ENCODE measurements at places on chromosomes 5 and 9. TPM values are rescaled to one million over a fixed set of nuclear protein-coding genes. Genes with fewer than 3 reads are reported as not detected.

DNA sequence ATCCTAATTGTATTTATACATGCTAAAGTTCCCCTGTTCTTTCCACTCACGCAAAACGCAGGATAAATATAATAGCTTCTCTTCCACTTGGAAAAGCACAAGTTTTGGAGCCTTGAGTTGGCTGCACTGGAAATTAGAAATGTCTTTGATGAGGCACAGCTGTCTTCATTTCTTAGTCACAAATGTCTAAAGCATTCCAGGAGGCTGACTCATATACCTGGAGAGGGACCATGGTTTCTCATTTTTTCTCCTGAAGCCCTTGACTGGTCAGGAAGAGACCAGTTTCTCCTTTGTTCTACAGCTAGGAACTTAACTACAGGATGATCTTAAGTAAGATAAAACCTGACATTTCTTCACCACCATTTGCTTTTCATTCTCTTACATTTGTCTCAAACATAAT, 16.2 kb downstream of the MTX3 start:
- no peak for DNase-seq

GRCh38 chr9:18936094-18936871, 96.7 kb downstream of the SAXO1 start:
- DNase-seq, result no peak

DNA sequence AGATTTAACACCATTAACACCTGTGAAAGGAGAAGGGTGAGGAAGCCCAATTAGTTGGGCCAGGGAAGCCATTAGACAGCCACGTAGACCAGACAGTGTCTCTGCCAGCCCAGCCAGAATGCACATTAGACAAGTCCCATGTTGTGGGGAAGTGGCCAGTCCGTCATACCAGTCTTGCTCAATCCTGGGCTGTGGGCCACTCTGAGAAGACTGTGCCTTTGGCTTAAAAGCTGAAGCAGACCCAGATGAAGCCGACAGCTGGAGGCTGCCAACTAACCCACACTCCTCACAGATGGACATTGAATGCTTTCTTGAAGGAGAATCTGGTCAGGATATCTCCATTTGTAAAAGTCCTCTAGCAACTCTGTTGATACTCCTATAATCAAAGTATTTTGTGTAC, 128.5 kb downstream of the CHSY3 start:
- peak; percentile 52 for DNase-seq

GRCh38 chr9:123149067-123149466, 115.6 kb downstream of the GPR21 start:
- DNase-seq, result no peak

The C9orf153 gene
- 0.22 TPM for total RNA-seq

DNA sequence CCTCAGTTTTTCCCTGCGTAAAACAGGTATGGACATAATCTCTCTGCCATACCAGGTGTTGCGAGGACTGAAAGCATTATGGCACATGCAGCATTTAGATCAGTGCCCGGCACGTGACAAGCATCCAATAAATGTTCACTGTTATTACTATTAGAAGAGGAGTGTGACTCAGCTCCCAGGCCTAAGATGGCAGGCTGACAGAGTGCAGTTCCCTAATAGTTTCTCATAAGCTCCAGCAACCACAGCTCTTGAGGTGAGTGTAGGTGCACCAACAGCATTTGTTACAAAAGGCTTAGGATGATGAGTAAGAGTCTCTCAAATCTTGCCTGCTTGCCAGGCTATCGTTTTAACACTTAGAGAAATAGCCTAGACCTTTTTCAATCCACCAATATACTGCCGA, 28.9 kb upstream of the GLIS3 start:
- no peak for DNase-seq

DNA sequence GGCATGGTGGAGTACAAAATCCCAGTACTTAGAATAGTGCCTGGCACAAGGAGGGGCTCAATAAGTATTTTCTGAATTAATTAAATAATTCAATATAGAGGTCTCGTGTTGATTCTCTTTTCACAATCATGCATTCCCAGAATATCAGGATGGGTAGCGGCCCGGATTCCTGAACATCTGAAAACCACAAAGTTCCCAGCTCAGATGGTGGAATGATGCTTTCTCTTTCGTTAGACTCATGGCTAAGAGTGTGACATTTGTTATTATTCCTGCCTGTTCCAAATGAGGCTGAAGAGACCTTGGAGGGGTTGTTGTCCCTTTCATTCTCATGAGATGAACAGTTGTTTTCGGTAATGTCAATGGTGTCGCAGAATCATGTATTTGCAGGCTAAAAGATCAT, 95.4 kb upstream of the LIFR start:
- no peak for DNase-seq

The SPDL1 gene
- total RNA-seq, result 3.4 TPM

GRCh38 chr5:9467199-9468059, 78.4 kb downstream of the SEMA5A start:
- no peak for DNase-seq

The BTF3 gene
- 364 TPM for total RNA-seq

DNA sequence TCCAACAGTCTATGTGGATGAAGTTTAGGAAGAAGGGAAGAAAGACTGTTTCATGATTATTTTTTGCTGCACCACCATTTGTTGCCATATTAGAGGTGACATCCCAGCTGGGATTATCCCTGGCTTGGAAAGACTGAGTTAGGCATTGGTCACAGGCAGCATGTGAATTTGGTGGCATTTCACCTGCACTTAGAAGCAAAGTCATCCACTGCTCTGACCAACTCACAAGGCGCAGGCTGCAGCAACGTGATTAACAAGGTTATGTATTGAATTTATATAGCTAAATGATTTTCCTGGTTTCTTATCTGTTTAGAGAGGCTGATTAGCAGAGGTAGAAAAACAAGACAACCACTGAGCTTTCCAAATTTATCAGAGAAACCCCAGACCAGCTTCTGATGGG, 2.7 kb downstream of the FYB1 start:
- no peak for DNase-seq

- DNase-seq, result no peak
These were observed 266.0 kb upstream of the PTGER4 start for GRCh38 chr5:40413743-40414142.

DNA sequence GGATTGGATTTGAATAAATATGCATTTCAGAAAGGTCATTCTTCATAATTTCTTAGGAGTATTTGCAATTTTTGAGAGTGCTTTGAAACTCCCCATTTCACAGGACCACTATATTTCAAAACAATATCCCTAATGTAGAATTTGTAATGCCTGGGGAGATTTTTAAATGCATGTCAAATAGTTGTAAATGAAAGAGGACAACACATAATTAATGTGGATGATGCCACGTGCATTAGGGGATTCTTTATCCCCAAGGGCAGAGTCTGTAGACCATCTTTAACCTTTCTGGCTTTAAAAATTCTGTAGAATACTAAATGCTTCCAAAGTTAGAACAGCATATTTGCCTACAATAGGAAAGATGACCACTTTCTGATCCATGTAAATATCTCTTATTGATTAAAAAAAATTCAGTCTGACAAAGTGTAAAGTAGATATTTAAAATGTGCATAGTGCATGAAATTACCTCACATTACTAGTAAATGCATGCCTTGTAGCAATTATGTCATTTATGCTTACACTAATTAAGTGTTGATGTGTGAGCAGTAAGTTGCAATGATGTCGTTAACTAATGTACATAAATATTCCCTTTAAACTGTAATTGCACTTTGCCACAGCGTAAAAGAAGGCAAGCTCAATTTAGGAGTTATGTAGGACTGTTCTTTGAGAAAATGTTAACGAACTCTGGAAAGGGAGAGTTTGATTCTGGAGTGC, 416.1 kb downstream of the PSAT1 start:
- no peak for DNase-seq

The INSYN2B gene
- 0.30 TPM for total RNA-seq

DNA sequence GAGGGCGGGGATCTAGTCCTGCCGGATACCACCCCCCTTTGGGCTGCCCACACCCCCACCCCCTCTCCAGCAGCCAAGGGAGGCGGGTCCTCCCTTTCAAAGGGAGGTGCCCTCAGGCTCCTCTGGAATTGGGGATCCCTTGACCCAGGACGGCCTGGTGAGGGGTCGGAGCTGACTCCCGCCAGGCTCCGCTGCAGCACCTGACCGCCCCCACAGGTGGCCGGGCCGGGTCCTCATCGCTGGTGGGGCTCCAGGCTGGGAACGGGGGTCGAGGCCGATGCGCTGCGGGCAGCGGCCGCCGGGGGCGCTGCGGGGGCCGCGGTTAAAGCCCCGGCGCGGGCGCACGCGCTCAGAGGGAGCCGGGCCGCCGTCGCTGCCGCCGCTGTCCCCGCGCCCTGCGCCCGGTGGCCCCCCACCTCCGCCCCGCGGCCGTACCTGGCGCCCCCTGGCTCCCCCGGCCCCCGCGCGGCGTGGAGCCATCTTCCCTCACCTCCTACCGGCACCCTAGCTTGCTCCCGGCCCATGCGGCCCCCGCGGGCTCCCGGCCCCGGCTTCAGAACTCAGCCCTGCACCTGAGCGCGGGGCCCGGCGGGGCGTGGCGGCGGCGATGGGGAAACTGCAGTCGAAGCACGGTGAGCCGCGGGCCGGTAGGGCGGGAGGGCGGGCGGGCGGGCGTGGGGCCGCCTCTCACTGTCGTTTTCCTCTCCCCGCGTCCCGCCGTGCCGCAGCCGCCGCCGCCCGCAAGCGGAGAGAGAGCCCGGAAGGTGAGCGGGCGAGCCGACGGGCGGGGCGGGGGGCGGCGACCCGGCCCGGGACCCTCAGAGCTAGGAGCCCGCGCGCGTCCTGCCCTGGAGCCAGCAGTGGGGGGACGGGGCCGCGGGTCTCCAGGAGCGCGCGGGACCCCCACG, at the start of gene NKD2:
Gene NKD2, plus strand, starts transcription at position 352 of the 908 bp plus-strand sequence. Its CDS starts 256 bp downstream, at position 608.
- peak; percentile 57 for DNase-seq

GRCh38 chr5:147075187-147075586, 159.6 kb upstream of the STK32A start:
- no peak for DNase-seq

The PLPPR1 gene
- not detected for total RNA-seq

DNA sequence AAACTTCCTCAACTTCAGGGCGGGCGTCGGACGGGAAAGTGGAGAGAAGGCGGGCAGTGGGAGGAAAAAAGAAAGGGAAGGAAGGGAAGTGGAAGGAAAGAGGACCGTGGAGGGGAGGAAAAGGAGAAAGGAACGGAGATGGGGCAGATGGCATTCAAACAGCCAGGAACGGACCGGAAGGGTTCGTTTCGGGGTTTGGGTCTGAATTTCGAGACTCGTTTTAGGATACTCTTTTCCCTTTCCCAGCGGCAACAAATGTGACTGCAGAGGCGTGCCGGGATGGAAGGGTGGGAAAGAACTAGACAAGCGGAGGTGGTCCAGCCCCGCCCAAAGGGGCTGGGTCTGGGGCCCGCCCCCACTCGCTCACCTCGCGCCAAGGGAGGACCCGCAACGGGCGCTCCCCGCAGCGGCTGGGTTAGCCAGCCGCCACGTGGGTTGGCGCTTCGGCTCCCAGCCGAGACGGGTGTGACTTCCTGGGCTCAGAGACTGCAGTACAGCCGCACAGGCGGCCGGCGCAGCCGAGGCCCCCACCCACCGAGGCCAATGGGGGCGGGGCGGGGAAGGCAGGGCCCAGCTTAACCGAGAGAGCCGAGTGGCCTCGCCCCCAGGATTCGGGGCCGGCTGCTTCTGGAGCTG, 2.7 kb downstream of the VCAN start:
- DNase-seq, result peak; percentile 92

DNA sequence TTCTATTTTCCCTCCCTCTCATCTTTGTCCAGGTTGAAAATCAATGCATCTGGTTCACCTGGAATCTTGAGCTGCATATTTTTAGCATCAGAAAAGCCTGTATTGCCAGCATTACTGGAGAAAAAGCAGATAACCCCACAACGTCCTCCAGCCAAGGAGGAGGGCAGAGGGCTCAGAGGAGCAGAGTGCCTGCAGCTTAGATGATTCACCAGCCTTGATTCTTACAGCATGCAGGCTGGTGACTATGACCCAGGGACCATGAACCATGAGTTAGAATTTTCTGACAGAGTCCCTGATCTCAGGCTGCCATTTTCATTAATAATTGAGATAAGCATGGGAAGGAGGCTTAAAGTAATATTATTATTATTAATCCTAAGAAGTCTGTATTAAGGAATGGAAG, 278.2 kb downstream of the BRINP1 start:
- no peak for DNase-seq

The NMUR2 gene
- total RNA-seq, result not detected

All from Right ventricle myocardium superior (tissue), 1 donor.